ENCODE measurements at places on chromosomes 12 and 14.

DNA sequence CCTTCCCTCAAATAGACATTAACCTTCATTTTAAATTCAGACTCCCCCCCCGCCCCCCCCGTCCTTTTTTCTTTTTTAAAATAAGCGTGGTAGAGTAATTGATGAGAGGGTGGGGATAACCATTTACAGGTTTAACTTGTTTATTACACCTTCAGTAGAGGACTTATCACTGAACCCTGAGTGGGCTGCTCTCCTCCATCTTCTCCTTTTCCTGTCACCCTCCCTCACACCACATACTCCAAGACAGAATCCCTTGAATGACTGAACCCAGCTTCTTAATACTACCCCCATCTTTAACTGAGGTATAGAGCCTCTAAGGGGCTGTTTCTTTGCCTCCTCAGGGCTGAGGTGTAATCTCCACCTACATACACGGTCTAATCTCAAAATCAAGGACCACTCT is 3.7 kb upstream of the IKZF4 start:
- DNase-seq, result no peak

GRCh38 chr14:102235275-102235897 is 69.6 kb downstream of the MOK start:
- peak; percentile 68 for DNase-seq

- DNase-seq, result no peak
Measured at GRCh38 chr14:30260833-30261607, 297.9 kb upstream of the G2E3 start.

DNA sequence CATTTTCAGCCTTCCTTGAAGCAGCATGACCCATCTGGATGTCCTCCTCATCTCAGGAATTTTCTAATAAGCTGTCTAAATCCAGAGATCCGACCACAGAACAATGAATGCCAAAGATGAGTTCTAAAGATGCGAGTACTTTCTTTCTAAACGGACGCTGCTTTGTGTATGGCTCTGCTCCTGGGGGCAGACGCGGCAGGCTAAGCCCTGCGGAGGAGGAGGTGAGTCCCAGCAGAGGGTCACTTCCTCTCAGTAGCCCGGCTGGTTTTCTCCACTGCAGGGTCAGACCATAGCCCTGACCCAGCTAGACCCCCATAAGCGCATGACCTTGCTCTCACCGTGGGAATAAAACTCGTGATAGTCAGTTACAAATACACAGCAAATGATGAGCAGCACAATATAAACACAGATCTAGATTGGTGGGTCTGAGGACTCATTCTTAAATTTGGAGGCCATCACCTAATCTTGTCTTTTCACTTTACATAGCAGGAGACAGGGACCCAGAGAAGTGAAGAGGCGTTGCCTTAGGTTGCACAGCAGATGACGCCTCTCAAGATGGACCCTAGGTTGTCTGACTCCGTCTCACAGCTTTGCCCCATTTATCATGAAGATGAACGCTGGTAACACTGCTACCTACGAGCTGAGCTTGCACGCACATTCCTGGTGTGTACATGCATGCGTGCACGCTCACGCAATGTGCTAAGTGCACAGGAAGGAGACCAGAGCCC is 16.6 kb downstream of the SSH1 start:
- no peak for DNase-seq

DNA sequence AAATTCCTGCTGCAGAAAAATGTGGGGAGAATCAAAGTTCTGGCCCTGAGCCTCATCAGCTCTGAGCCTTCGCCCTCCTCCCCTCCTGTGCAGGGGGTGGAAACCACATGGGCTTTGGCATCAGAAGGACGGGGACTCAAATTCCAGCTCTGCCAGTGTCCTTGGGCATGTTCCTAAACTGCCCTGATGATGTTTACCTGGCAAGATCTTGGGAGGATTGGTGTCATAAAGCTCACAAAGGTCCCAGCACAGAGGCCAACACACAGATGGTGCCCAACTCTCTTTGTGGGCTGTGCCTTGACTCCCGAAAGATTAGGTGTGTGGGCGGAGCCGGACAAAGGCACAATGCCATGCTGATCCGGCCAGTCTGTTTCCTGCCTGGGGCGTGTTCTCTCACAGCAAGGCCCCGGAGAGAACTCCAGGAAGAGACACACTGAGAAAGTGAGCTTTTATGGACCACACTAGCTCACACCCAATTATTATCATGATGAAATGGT is 20.5 kb upstream of the CLMN start:
- no peak for DNase-seq

DNA sequence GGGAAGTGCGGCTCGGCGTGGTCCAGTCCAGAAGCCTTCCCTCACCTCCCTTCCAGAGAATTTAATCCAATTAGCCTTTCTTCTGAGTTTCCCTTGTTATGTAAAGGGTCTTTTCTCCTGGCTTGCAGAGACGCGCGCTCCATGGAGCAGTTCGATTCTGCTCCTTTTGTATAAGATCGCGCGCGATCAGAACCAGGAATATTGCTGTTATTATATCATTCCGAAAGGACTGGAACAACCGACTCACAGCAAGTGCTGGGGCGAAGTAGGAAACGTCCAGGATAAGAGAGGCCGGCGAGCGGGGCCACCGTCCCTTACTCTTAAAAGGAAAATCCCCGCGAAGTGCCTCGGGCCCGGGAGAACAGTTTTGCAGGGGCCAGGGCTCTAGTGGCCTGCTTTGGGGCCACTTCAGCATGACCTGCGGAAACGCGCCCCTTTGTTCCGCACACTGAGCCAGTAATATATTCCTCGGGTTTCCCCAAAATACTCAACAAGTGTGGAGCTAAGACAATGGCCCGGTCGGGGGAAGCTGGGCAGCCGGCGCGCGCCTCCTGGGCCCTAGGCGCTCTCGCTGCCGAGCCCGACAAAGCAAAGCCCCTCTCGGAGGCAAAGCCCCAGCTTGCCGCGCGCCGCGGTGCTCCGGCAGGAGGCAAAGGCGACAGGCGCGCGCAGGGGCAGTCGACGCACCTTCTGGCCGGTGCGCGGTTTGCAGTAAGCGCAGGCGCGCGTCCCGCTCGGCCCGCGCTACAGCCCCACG is 2.9 kb downstream of the RFX4 start:
- DNase-seq, result no peak

- no peak for DNase-seq
Measured at GRCh38 chr14:32938719-32939253, at the start of gene NPAS3. Gene NPAS3, plus strand, starts transcription at chr14:32938879.

- no peak for DNase-seq
Measured at GRCh38 chr14:104752423-104752734, 568 bp upstream of the SIVA1 start.

GRCh38 chr12:26651566-26652188 is 181.3 kb downstream of the ITPR2 start:
- DNase-seq, result peak; percentile 14

- DNase-seq, result no peak
Measured at GRCh38 chr12:47855502-47855901, 35.8 kb upstream of the HDAC7 start.

GRCh38 chr12:7940906-7941305 is 4.9 kb upstream of the SLC2A3 start:
- no peak for DNase-seq

- DNase-seq, result no peak
Measured at GRCh38 chr14:93536945-93537344, 106.2 kb downstream of the UNC79 start.

DNA sequence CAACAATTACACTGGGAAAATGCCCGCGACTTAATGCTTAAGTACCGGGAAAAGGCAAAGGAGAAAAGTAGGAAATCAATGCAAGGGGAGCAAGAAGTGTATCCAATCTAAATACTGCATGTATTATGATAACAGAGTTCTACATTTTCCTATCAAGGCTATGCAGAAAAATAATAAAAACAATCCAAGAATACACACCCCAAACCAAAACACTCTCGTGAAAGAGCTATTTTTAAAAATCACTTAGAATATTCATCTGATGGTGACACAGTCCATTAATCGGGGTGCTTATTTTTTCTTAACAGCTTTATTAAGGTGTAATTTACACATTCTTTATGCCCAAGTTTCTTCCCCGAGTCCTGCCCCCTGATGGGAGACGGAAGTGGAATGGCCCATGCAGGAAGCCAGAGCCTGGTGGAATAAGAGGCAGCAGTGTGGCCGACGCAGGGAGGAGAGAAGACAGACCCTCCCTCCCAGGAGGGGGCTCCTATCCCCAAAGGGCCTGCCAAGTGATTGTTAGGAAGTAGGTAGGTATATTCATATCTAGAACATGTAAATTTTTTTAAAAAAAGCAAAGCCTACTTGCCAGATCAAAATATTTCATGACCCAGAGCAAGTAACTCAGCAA is 174.3 kb downstream of the FOXN3 start:
- DNase-seq, result no peak

- DNase-seq, result no peak
Measured at GRCh38 chr12:83575326-83575725, 888.6 kb downstream of the TMTC2 start.

GRCh38 chr14:104796687-104797081 is 1.1 kb upstream of the AKT1 start:
- DNase-seq, result no peak

GRCh38 chr14:102873131-102873530 is 49.3 kb upstream of the AMN start:
- DNase-seq, result no peak

DNA sequence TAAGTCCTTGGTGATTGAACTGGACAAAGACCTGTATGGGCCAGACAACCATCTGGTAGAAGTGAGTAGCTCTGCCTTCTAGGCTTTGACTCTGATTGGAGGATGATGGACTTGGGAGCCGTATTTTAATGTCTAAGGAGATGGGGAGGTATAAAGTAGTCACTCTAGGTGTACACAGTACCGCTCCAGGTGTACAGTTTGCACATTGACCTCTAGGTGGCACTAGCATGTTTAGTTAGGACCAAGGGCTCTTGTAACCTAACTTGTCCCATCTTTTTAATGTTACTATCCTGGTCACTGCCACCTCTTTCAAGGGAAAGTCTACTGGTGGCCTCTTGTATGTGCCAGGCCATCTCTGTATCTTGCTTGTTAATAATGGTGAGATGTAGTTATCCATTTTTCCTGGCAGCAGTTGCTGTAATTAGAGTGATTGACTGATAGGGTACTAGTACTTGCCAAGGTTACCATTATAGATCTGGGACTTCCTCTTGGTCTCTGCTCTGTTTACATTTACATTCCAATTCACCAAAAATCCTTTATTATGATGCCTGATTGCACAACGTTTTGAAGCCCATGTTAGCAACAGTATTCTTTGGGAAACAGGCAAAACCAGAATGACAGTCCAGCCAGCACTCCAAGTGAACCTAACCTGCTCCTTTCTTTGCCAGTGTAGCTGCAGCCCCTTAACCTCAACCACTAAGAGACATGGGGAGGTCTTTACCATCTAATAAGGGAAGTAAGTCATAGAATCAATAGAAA is 3.6 kb downstream of the SMARCD1 start:
- DNase-seq, result peak; percentile 36

GRCh38 chr12:51393676-51394545 is 2.7 kb upstream of the GALNT6 start:
- peak; percentile 32 for DNase-seq

- no peak for DNase-seq
Measured at GRCh38 chr14:81348061-81348460, 52.1 kb downstream of the STON2 start.

DNA sequence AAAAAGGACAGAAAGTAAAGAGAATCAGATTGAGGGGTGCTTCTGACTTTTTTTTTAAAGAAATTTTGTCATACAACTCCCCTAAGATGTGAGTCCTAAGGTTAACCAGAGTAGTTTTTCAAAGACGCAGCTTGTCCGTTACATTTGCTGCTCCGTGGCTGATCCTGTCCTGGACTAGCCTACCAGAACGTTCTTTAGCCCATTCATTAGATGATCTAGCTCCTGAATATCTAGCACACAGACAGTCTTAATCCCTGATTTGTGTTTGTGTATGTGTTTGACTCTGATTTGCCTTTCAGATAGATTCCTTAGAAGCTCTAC is 60.3 kb downstream of the SAMD4A start:
- DNase-seq, result no peak

GRCh38 chr12:74259199-74259598 is 278.4 kb upstream of the ATXN7L3B start:
- DNase-seq, result no peak

DNA sequence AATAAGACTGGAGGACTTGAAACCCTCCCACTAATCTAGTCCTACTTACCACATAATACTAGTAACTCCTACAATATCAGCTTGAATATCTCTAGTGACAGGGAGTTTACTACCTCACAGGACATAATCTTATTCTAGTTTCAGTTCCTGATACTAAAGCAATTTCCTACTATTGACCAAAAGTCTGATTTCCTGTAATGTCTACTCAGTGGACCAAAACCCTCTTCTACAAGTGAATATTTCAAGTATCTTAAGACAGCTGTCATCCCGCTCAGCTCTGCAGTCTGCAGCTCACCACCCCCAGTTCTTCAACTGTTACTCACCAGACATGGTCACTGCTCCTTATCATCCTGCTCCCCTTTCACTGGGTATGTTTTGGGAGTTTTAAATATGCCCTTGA is 70.8 kb upstream of the TMCC3 start:
- no peak for DNase-seq

DNA sequence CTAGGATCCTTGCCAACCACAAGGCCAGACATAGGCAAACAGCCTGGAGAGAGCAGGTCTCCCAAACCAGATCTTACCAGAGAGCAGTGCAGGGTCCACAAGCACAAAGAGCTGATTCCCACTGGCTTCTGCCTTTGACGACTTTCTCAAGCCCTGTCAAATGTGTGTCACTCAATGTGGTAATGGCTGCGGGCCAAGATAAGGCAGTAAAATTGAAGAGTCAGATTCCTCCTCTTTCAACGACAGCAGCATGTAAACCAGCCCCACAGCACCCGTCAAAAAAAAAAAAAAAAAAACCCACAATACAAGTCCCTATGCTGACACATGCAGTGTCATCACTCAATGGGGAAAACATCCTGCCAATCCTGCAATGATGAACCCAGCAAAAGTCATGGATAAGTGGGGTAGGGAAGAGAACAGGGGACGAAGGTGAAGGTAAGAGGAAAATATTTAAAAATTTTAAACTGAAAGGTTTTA is at the start of gene STON2:
Gene STON2 (minus strand): TSS at position 123 of the 477 bp plus-strand sequence. CDS start 1,942 bp downstream, outside the sequence.
- no peak for DNase-seq

- DNase-seq, result no peak
Measured at GRCh38 chr12:47422611-47423010, 283.2 kb downstream of the RPAP3 start.

GRCh38 chr12:90069711-90070110 is 361.1 kb upstream of the ATP2B1 start:
- no peak for DNase-seq

DNA sequence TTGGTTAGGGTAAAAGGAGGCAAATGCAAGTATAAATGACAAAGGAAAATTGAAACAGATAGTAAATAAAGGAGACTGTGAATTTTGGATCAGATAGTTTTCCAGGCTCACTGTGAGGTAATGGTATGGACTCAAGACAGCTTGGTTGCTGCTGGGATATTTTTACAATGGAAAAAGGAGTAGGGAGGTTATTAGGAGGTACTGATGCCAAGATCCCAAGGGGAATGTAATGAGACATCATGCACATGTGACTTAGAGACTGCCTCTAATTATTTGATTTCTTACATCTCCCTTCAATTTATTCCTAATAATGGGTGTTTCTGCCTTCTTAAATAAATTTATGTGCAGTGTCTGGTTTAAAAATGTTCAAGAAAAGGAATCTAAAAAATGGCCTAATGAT is 56.9 kb downstream of the TAOK3 start:
- DNase-seq, result no peak

- DNase-seq, result no peak
Measured at GRCh38 chr14:69662636-69663299, 51.4 kb downstream of the SUSD6 start.
